ENCODE measurements at places on chromosomes 1 and 21.

- no peaks in the 10 kb centered on the region for H3K36me3 ChIP-seq
- H3K4me3 ChIP-seq, result no peak overlapping the region
- peaks cover 8% of the 10 kb centered on the region for H3K4me1 ChIP-seq
- DNase-seq, result no peak
These were observed 25.0 kb downstream of the TTC39A start for GRCh38 chr1:51305371-51305823.

DNA sequence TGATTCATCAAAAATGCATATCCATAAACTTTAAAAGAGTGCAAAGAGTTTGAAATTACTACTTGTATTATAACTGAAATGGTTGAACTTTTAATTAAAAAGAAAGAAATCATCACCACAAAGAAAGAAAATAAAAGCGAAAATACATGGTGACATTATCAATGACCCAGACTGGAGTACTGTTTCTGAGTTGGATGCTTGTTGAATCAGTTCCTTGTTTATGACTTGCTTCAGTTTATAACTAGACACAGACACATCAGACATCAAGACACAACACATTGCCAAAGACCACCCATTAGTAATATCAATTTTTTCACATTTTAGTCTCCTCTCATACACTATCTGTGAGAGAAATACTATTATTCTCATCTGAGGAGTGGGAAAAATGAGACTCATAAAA lies 293.0 kb downstream of the MRPL39 start:
- no peaks in the 10 kb centered on the region for H3K36me3 ChIP-seq
- DNase-seq, result no peak
- no peaks in the 10 kb centered on the region for H3K4me1 ChIP-seq
- H3K4me3 ChIP-seq, result no peak overlapping the region
- H3K27me3 ChIP-seq, result no peaks in the 10 kb centered on the region

DNA sequence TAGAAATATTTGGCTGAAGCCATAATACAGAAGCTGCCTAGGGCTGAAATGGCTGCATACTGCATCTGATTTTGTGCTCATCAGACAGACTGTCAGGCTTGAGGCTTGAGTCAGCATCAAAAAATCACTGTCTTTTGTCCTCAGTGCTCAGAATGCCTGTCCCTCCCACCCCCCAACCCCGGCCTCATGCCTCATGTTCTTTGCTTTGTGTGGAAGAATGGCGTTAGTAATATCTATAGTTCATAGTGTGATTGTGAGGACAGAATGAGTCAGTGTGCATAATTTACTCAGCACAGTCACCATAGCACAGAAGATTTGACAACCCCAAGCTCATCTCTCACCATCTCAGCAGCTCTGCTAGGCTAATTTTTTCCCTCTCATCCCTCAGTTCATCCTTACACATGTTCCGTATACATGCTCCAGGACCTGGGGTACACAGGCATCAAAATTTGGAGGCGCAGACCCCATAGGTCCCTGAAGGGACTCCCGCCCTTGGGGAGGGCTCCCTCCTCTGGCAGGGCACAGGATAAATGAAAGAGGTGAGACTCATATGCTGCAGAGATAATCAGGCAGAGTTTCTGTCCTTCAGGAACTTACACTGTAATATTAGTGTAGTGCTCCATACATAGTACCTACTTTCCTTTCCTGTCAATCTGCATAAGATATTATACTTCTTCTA lies 159.1 kb upstream of the C8B start:
- no peaks in the 10 kb centered on the region for H3K36me3 ChIP-seq
- H3K27ac ChIP-seq, result no peak overlapping the region
- no peak for DNase-seq
- no peak overlapping the region for H3K4me3 ChIP-seq
- H3K27me3 ChIP-seq, result no peaks in the 10 kb centered on the region

- no peak overlapping the region for H3K4me3 ChIP-seq
- no peaks in the 10 kb centered on the region for H3K36me3 ChIP-seq
- no peak for DNase-seq
- no peaks in the 10 kb centered on the region for H3K4me1 ChIP-seq
These were observed 16.0 kb downstream of the THEM4 start for GRCh38 chr1:151893176-151893924.

- no peak overlapping the region for H3K27ac ChIP-seq
- peak overlapping the region; percentile 59 for H3K4me3 ChIP-seq
- no peaks in the 10 kb centered on the region for H3K4me1 ChIP-seq
- H3K27me3 ChIP-seq, result no peaks in the 10 kb centered on the region
- DNase-seq, result no peak
- no peaks in the 10 kb centered on the region for H3K36me3 ChIP-seq
These were observed 660 bp upstream of the PDE4B start for GRCh38 chr1:65791801-65792668.

- H3K27me3 ChIP-seq, result no peaks in the 10 kb centered on the region
- H3K4me1 ChIP-seq, result no peaks in the 10 kb centered on the region
These were observed 27.0 kb downstream of the ZZZ3 start for GRCh38 chr1:77655431-77655974.

GRCh38 chr1:68116643-68117235 lies 66.3 kb upstream of the DIRAS3 start:
- no peak overlapping the region for H3K27ac ChIP-seq
- H3K27me3 ChIP-seq, result no peaks in the 10 kb centered on the region
- H3K4me3 ChIP-seq, result peak overlapping the region; percentile 24
- no peaks in the 10 kb centered on the region for H3K36me3 ChIP-seq
- no peak for DNase-seq

GRCh38 chr1:27179379-27179778 lies 24.5 kb upstream of the SLC9A1 start:
- H3K4me3 ChIP-seq, result no peak overlapping the region
- DNase-seq, result no peak
- no peaks in the 10 kb centered on the region for H3K36me3 ChIP-seq
- no peak overlapping the region for H3K27ac ChIP-seq

DNA sequence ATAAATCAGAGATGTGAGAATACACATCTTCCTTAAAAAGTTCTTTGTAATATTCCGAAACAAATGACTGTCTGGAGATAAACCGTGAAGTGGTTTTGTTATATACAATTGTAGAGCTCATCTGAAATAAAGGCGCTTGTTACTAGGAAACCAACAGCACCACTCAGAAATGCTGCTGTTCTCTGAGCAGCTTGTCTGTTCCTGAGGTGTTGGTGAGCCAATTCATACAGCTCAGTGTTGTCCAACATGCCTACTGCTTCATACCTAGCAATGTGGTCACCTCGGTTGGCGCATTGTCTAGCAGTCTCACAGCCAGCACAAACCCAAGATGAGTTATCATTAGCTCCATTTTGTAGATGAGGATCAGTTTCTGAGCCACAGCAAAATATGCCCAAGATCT lies 44.4 kb downstream of the GFI1 start:
- H3K4me1 ChIP-seq, result no peaks in the 10 kb centered on the region
- H3K27me3 ChIP-seq, result no peaks in the 10 kb centered on the region
- DNase-seq, result no peak
- no peak overlapping the region for H3K4me3 ChIP-seq

- DNase-seq, result no peak
- H3K27ac ChIP-seq, result no peak overlapping the region
- no peak overlapping the region for H3K4me3 ChIP-seq
These were observed 200.6 kb upstream of the PTBP2 start for GRCh38 chr1:96521010-96521409.

DNA sequence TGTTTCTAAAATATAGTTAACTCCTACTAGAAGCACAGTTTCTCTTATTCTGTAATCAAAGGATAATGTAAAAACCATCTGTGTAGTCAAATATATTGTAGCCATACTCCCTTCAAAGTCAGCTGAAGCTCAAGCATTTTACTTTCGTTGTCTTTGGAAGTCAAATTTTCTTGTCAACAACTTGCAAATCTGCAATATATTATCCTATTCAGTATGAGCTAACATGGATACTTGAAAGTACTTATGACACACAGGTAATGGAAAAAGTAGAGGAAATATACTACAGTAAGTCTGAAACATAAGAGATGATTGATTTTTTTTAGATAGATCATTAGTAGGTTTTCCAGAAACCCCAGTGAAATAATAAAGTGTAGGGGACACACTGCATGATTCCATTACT lies 121.5 kb downstream of the COL24A1 start:
- no peaks in the 10 kb centered on the region for H3K27me3 ChIP-seq
- H3K27ac ChIP-seq, result no peak overlapping the region
- H3K36me3 ChIP-seq, result no peaks in the 10 kb centered on the region
- H3K4me3 ChIP-seq, result no peak overlapping the region
- no peak for DNase-seq

DNA sequence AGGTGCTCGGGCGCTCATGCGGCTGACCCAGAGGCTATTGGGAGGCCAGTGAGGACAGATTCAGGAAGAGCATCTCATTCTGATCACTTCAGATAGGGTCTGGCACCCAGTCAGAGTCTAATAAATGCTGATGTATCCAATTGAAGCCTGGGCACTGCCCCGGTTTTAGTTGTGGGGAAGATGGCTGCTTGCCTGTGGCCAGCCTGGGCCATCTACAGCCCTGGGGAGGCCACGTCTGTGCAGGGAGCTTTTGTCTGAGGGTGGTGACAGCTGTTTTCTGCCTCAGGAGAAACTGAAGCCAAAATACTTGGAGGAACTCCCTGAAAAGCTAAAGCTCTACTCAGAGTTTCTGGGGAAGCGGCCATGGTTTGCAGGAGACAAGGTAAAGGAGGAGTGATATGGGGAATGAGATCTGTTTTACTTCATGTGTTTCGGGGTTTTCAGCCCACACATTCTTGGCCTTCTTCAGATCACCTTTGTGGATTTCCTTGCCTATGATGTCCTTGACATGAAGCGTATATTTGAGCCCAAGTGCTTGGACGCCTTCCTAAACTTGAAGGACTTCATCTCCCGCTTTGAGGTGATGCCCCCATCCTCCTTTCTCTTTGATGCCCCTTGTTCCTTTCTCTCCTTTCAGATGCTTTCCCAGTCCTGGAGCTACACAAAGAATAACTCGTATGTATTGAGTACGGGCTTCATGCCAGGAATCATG lies 2.8 kb downstream of the GSTM5 start:
- H3K36me3 ChIP-seq, result no peaks in the 10 kb centered on the region
- no peaks in the 10 kb centered on the region for H3K27me3 ChIP-seq
- no peak overlapping the region for H3K27ac ChIP-seq

DNA sequence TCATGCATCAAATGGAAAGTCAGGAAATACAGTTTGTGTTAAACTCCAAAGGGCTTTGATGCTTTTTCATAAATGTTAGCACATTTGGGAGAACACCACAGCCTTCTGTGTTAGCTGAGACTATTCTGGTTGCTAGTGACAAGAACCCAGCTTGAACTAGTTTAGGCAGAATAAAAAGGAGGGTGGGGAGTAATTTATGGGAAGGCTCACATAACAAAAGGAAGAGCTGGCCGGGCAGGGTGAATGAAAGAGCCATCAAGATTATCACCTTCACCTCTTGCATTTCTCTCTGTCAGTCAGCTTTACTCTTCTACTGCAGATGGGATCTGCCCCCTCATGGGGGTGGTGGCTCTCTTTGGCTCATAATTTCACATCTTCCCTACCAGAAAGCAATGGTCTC lies 75.4 kb upstream of the VTCN1 start:
- H3K27ac ChIP-seq, result no peak overlapping the region

DNA sequence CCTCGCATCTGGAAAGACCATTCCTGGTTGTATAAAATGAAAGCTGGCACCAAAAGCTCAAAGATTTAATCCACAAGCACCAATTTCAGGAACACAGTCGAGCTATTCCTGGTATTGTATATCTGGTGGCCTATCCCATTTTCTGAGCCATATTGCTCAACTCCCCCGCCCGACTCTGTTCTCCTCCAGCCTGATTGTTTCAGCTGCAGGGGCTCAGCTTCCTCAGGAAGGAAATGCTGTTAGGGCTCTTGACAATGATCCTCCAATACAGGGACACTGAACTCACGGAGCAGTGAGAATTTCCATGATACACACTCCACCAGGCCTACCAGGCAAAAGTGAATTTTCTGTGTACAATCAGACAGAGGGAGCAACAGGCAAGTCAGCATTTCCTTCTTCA lies 16.9 kb upstream of the TDRD10 start:
- DNase-seq, result no peak
- H3K27ac ChIP-seq, result no peak overlapping the region
- no peaks in the 10 kb centered on the region for H3K27me3 ChIP-seq
- no peak overlapping the region for H3K4me3 ChIP-seq

DNA sequence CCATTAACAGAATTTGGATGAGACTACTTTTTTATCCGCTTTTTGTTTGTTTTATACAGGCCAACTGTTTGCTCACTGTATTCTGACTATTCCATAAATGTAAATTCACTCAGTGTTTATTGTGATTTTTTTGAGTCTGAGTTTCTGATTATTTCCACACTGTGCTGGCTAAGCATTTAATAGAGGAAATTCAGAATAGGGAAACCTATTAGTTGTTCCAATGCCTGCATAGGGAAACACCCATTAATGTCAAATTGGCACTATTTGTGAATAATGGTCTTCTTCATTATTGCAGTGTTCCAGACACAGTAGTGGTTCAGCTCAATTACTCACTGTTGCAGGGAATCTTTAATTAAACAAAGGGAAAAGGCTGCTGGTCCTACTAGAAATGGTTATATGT lies 174.7 kb upstream of the SGIP1 start:
- no peak for DNase-seq
- peaks cover 13% of the 10 kb centered on the region for H3K4me1 ChIP-seq
- no peak overlapping the region for H3K27ac ChIP-seq
- H3K27me3 ChIP-seq, result no peaks in the 10 kb centered on the region
- no peaks in the 10 kb centered on the region for H3K36me3 ChIP-seq
- no peak overlapping the region for H3K4me3 ChIP-seq

DNA sequence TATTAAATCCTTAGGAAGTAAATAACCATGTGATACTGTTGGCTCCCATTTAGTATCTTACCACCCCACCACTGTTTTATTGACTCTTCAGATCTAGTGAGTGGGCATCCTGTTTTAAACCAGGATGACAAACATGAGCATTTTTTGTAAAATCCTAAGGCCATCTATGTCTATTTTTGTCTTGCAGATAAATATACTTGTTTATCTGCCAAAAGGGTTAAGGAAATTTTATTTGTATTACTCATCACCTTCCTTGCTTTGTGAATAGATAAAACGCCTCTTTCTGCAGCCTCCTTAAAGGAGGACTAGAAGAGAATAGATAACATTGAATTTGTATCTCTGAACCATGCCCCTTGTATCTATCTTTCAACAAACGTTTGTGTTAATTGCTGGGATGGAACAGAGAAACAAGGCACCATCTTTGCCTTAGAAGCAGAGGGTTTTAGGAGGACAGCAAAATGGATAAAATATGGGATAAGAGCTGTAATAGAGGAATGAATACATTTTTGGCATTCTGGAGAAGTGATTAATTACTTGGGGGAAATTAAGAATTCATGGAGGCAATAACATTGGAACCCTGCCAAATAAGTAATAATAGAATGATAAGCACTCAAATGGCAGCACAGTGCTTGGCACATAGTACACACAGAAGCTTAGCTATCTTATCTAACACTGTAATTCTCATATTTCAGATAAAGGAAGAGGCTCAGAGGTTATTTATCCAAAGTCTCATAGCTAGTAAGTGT lies 14.7 kb downstream of the YTHDF2 start:
- peaks cover 3% of the 10 kb centered on the region for H3K36me3 ChIP-seq
- peak overlapping the region; percentile 22 for H3K4me3 ChIP-seq
- H3K4me1 ChIP-seq, result peaks cover 93% of the 10 kb centered on the region
- DNase-seq, result no peak

- H3K27me3 ChIP-seq, result no peaks in the 10 kb centered on the region
- H3K4me3 ChIP-seq, result no peak overlapping the region
- DNase-seq, result no peak
- H3K27ac ChIP-seq, result no peak overlapping the region
- H3K36me3 ChIP-seq, result no peaks in the 10 kb centered on the region
These were observed 8.6 kb downstream of the MORN1 start for GRCh38 chr1:2382621-2383361.
